ENCODE measurements at places on chromosomes 6 and 20. TPM values are rescaled to one million over a fixed set of nuclear protein-coding genes. Genes with fewer than 3 reads are reported as not detected.

Gene CST7
- 11.2 TPM for total RNA-seq

Gene LCA5
- 9.3 TPM for total RNA-seq

Gene TFAP2D
- total RNA-seq: not detected

Gene EGFL8
- 14.0 TPM for total RNA-seq

Gene OR12D1
- total RNA-seq: not detected

Gene OPN5
- 0.64 TPM for total RNA-seq

Gene TNFRSF6B
- 4.3 TPM for total RNA-seq

Gene TFAP2C
- total RNA-seq: 1.2 TPM

Gene OLIG3
- total RNA-seq: not detected

Gene FILIP1
- total RNA-seq: 7.6 TPM

Gene CDK5RAP1
- total RNA-seq: 25.5 TPM

Gene CRISP3
- 0.88 TPM for total RNA-seq

Gene HS3ST5
- total RNA-seq: 0.41 TPM

Gene ILRUN
- 46.5 TPM for total RNA-seq

Gene PACRG
- 13.3 TPM for total RNA-seq

Gene HLA-DPA1
- total RNA-seq: 36.2 TPM

Gene CTCFL
- 0.88 TPM for total RNA-seq

Gene GPLD1
- 3.9 TPM for total RNA-seq

Gene ABHD16A
- total RNA-seq: 56.0 TPM

Gene ID4
- total RNA-seq: 126 TPM

Gene SIRPB1
- total RNA-seq: 1.8 TPM

Gene ZBTB12
- total RNA-seq: 14.4 TPM

Gene TTLL9
- total RNA-seq: 2.0 TPM

Gene PIM1
- 51.5 TPM for total RNA-seq

Gene GJA1
- 45.8 TPM for total RNA-seq

Data from metanephros (tissue), 2 donors.